Activated T-helper 1 cell treated with Interleukin-2 at 50 U/mL for 16 hours (primary cell): ENCODE measurements at places on chromosomes 5 and 9.

- no peak for DNase-seq
Observed at GRCh38 chr5:58871648-58872242, 288.9 kb downstream of the RAB3C start.

DNA sequence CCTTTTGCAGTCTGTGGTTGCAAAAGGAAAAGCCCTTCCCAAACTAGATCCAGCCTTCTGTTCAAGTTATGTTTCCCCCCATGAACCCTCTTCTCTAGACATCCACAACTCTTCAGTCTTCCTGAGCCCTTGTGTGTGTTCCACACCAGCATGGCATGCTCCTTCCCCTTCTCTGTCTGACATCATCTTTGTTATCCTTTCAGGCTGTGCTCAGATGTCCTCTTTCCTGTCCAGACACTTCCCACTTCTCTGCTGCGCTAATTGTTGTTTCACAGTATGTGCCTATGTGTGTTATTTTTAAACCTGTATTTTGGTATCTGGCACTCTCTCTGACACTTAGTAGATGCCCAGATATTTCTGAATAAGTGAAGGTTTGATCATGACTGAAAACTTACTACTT lies 38.2 kb downstream of the FOCAD start:
- no peak for DNase-seq

GRCh38 chr5:73902327-73903051 lies 276.5 kb downstream of the ARHGEF28 start:
- DNase-seq: no peak

GRCh38 chr9:78306222-78307076 lies 9.5 kb downstream of the PSAT1 start:
- DNase-seq: no peak

DNA sequence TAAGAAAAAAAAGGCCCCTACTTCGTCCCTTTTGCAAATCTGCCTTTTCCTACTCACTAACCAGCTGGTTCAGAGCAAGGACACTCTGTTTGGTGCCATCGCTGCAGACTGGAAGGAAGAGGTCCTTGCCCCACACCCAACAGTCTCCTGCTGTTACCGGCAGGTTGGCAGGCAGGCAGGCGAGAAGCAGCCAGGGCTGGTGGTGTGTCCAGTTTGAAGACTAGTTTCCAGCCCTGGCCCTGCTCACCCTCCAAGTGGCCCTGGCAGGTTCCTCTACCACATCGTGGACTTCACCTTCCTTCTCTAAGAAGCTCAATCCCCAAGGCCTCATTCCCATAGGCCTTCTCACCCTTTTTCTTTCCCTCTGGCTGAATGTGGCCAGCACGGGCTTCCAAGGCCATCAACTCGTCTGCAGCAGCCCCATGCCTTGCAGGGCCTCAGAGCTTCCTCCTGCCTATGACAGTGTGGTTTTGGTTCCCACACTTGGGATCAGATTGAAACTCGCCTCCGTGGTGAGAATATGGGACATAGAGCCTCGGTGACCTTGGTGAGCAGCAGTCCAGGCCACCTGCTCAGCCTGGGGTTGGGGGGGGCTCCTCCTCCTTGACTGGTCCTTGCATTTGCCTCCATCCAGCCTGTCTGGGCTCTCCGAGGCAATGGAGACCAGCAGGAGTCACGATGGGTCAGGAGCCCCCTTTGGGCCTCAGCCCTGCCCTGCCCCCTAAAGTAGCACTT lies 22.9 kb downstream of the TGFBI start:
- no peak for DNase-seq

GRCh38 chr9:128552744-128553440 lies 505 bp downstream of the SPTAN1 start:
- DNase-seq: peak; percentile 43

DNA sequence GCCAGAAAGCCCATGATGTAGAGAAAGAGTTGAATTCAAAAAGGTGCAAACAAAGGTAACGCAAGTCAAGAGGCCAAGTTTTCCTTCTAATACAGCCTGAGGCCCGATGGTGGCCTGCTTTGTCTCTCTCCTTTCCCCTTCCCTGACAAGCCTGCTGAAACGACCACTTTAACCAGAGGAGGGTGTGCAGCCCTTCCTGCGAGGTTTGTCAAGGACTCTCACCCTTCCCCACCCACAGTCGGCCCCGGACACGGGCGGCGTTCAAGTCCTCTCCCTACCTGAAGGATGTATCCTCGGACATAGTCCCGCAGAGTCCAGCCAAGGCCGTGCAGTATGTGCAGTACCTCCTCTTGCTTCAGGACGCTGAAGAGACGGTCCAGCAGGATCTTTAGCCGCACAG lies 318.2 kb downstream of the BNC2 start:
- no peak for DNase-seq

DNA sequence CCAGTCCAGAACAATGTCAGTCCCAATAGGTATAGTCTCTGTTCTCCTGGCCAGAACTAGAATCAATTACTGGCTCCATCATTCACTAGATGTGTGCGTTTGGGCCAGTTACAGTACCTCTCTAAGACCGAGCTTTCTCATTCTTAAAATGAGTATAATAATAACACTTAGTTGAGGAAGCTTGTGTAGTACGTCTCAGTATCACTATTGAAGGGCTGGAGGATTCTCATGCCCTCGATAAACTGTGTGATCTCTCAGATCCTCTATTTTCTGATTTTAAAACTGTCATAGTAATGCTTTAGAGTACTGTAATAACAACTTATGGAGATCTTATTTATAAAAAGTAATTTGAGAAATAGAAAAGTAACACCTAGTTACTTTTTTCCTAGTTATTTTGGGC lies 50.7 kb downstream of the CDKN2A start:
- no peak for DNase-seq

DNA sequence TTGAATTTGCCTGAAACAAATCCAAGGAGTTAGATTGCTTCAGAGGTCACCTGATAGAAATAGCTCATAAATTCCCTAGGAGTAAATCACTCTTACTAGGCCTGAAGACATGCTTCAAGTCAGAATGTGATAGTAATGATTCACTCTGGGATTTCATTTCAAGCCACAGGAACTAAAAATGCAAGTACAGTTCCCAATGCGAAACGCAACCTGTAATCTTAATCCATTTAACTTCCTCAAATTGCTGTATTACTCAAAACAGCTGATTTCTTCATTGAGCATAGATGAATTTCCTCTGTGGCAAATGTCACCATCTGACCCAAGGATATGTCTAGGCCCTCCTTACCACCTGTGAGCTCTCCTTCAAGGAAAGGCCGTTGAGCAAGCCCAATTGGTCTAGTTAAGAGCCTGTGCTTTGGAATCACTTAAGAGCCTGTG lies 32.1 kb upstream of the IL6ST start:
- no peak for DNase-seq

DNA sequence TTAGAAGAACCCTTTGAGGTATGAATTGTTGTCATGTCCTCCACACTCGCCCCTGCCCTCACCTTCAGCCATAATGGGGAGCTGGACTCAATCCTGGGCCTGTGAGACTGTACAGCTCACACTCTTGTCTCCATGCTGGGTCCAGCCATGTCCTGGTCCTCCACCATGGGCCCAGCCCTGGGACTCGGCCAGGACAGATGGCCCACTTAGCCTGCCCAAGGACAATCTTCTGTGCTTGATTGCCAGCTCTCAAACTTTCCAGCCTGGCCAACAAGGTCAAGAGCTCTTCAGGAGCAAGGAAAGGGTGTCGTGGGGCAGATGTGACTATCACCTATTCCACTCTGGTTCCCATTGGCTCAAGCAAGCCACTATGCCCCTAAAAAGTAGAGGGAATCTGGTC lies 90.8 kb downstream of the HRH2 start:
- no peak for DNase-seq

DNA sequence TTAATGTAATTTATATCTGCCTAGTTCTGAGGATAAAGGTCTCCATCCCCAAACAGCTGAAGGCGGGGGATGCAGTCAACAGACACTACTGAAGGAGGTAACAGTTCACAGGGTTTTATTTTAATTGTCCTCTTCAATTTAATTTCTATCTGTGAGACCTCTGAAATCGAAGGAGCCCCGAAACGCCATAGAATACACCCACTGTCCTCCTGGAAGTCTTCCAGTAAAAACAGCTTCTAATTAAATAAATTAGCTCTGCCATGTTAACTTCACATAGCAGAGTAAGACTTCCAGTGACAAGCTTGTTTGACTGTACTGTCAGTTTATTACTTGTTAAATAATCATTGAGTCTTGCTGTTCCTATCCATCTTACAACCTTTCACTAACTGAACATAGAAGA lies 193.5 kb downstream of the SEC61B start:
- DNase-seq: no peak

- no peak for DNase-seq
Observed at GRCh38 chr5:32740651-32741050, 29.5 kb downstream of the NPR3 start.

DNA sequence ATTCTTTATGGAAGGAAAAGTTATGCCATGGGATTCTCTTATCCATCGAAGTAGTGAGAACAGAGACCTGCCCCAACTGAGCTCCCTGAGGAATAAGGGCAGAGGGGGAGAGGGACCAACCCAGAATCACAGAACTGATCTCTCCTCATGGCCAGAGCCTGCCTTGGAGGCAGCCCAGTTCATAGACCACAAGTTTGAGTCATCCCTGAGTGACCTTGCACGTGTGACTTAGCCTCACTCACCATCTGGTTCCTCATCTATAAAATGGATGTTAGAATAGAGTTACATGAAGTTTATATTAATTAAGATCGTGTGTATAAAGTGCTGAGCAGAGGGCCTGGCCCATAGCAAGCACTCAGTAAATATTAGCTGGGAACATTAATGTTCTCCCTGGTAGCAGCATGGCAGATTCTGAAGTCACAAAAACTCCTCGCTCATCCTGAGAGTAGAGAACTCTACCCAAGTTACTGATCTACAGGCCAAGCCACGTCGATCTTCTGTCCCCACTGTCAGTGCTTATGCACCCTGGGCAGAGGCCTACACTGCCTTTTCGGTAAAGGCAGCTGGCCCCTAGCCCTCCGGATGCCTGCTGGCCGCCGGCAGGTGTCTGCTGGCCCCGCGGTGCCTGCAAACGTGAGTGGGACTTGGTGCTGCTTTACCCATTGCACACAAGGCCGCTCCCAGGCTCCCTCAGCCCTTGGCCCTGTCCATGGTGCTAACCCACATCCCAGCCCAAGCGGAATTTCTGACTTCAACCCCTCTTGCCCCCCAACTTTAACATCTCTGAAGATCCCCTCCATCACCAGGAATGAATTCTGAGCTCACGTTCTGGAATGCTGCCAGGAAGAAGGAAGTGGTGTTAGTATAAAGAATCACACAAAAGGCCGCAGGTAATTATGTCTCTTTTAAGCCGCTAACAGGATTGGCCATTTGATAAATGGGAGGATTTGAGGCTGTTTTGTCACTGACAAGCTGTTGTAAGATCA lies 61.1 kb upstream of the ARAP3 start:
- no peak for DNase-seq

- DNase-seq: no peak
Observed at GRCh38 chr5:159560088-159560487, 229.8 kb upstream of the IL12B start.

GRCh38 chr9:93097511-93098201 lies 1.6 kb downstream of the CARD19 start:
- no peak for DNase-seq

GRCh38 chr9:69180670-69181069 lies 6.6 kb downstream of the TJP2 start:
- DNase-seq: peak; percentile 21

GRCh38 chr9:30522061-30522460 lies 1862.4 kb upstream of the ACO1 start:
- DNase-seq: no peak

DNA sequence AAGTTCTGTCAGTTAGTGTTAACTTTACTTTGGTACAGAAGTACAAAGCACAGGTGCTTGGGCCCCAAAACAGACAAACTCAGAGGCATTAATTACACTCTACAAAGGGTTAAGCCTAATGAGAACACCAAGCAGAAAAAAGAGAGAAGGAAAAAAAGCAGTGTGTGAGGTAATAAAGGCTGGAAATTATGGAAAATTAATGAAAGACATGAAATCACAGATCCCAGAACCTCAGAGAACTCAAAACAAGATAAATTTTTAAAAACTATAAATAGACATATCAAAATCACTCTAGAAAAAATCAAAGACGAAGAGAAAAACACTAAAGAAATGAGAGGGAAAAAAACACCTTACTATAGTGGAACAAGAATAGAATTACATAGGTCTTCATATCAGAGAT lies 354.2 kb upstream of the ADAMTS16 start:
- no peak for DNase-seq

DNA sequence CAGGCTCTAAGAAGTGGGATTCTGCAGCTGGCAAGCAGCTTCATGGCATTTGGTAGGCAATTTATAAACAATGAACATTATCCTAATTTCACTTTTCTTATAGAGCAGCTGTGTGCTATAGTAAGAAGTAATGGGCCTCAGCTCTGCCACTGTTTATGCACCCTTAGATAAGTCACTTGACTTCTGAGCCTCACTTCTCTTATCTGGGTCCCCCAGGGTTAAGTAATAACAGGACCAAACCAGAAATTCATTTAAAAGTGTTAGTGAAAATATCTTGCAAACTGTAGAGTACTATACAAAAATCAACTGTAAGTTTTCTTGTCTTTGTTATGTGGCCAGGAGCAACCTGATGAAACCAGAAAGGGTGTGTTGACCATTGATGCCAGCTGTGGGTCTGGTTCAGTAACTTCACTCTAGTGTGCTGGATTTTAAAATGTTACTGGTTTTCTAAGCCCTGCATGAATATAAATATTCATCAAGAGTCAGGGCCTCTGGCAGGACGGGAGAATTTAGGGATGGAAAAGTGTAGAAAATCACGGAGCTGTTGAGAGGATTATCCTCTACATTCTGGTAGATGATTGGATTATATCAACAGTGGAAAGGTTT lies 24.2 kb downstream of the TNFAIP8 start:
- DNase-seq: no peak

GRCh38 chr5:179259731-179260323 lies 85.4 kb downstream of the ADAMTS2 start:
- DNase-seq: no peak

- DNase-seq: no peak
Observed at GRCh38 chr5:132363431-132364112, 5.9 kb upstream of the SLC22A5 start.

DNA sequence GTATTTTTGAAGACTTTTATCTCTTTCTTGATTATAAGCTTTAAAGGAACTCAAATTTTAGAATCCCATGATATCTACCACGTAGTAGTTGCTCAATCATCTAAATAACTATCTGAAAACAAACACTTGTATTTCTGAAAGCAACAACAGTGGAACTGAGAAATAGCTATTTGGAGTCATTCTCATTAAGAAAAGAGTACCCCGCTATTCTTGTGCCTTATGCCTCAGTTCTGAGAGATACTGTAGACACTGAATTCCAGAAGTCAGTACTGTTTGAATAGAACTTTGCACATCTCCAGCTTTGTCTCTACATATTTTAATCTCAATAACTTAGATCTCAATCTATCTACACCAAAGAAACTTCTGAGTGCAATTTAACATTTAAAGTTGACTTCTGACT lies 11.4 kb downstream of the CHD1 start:
- DNase-seq: no peak

- no peak for DNase-seq
Observed at GRCh38 chr5:64000096-64000495, 37.9 kb upstream of the HTR1A start.

DNA sequence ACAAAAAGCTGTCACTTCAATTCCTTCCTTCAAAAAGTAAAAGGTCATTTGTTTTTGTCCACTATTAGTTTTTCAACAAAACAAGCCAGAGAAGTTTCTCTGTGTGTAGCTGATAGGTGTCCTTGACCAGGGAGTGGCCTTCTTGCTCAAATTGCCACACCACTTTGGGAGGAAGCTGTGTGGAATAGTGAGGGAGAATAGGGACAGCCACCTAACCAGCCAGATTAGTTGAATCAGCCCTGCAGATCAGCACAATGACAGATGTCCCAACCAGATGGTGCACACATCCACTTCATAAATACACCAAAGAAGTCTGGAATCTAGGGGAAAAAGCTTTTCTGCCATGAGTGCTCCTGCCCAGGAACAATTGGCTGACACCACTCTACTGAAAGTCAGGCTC lies 37.2 kb downstream of the NREP start:
- DNase-seq: no peak
